ENCODE measurements at places on chromosomes 12 and 14. TPM values are rescaled to one million over a fixed set of nuclear protein-coding genes. Genes with fewer than 3 reads are reported as not detected.
A peak's percentile ranks its signal among the peaks of the same experiment; 100 is the strongest.

The NKX2-8 gene
- polyA plus RNA-seq, result not detected

The CYP27B1 gene
- not detected for polyA plus RNA-seq

The E2F7 gene
- polyA plus RNA-seq, result not detected

The RPAP3 gene
- 36.7 TPM for polyA plus RNA-seq

The OR6C74 gene
- not detected for polyA plus RNA-seq

- no peaks in the 10 kb centered on the region for H3K36me3 ChIP-seq
- H3K4me3 ChIP-seq, result no peak overlapping the region
- no peaks in the 10 kb centered on the region for H3K27me3 ChIP-seq
- no peak for DNase-seq
- no peak overlapping the region for H3K27ac ChIP-seq
Measured at GRCh38 chr12:57000393-57000792, 6.0 kb downstream of the ZBTB39 start.

The OAS1 gene
- 9.2 TPM for polyA plus RNA-seq

The TAPBPL gene
- polyA plus RNA-seq, result 104 TPM

DNA sequence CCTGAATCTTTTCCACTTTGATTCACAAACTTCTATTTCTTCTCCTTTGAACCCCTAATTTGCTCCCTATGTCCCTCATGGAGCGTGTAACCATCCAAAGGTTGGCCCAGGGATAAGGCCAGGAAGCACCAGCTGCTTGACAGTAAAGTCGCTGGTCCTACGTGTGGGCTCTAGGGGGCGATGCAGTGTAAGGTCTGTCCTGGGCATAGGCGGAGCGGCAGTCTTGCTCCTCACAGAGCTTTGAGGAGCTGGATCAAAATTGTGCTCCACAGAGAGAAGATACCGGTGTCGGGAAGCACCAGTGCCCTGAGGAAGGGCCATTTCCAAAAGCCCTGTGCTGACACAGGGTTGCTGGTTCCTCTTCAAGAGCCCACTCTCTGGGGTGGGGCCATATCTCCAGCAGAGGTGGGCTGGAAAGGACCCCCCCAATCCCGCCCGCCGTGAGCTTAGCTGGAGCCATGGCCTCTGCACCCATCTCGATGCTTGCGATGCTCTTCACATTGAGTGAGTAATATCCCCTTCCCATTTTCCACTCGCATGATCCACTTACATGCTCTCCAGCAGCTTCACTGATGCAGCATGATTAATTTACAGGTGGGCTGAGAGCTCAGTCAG, 49.9 kb upstream of the OR4E1 start:
- H3K27ac ChIP-seq, result peak overlapping the region; percentile 33
- no peaks in the 10 kb centered on the region for H3K4me1 ChIP-seq
- no peak for DNase-seq

DNA sequence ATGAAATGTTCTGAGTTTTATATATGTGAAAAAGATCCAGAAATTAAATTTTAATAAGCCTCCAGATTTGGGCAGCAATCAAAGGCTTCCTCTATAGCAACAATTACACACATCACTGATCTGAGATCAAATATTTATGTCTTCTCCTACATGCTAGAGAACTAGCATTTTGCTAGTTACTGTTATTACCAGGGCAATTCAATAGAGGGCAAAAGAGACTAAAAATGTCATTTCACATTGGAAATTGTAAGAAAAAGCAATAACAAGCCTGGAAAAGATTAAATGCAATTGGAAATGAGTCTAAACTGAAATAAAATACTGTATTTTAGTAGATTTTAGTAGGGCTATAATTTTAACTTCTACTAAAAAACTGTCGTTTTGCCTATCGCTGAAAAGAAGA, 32.6 kb upstream of the ANO6 start:
- no peaks in the 10 kb centered on the region for H3K27me3 ChIP-seq
- peaks cover 4% of the 10 kb centered on the region for H3K36me3 ChIP-seq
- no peaks in the 10 kb centered on the region for H3K4me1 ChIP-seq
- H3K4me3 ChIP-seq, result no peak overlapping the region
- H3K27ac ChIP-seq, result no peak overlapping the region

DNA sequence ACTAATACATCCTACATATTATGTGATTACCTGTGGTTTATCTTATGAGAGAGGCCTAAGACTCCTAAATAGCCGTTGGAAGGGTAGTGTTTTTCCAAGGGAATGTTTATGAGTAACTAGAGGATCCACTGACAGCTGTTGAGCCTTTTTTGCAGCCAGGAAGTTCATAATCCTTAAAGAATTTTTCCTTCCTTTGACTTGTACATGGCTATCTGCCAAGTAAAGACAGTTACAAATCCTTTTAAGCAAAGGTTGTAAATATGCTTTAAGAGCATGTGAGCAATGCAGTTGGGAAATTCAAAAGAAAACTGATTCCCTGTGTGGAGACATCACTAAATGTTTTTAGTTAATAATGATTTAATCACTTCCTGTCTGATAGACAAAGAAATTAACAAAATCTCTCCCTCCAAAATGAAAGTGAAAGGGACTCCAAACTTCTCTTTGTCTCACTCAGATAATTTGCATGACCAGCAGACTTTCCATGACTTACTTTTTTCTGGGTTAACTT, 333.8 kb downstream of the PDZRN4 start:
- no peaks in the 10 kb centered on the region for H3K27me3 ChIP-seq
- no peak overlapping the region for H3K27ac ChIP-seq
- no peak overlapping the region for H3K4me3 ChIP-seq
- no peaks in the 10 kb centered on the region for H3K4me1 ChIP-seq
- DNase-seq, result no peak

The AP1G2 gene
- polyA plus RNA-seq, result 66.4 TPM

The FAM181A gene
- polyA plus RNA-seq, result not detected

The SDR9C7 gene
- polyA plus RNA-seq, result not detected

GRCh38 chr14:77099425-77100167, 1.5 kb downstream of the CIPC start:
- no peak overlapping the region for H3K4me3 ChIP-seq
- H3K27ac ChIP-seq, result no peak overlapping the region
- H3K27me3 ChIP-seq, result no peaks in the 10 kb centered on the region
- no peaks in the 10 kb centered on the region for H3K36me3 ChIP-seq

GRCh38 chr14:69672356-69672755, 61.0 kb downstream of the SUSD6 start:
- no peaks in the 10 kb centered on the region for H3K36me3 ChIP-seq
- H3K4me3 ChIP-seq, result no peak overlapping the region
- no peak overlapping the region for H3K27ac ChIP-seq
- no peak for DNase-seq

DNA sequence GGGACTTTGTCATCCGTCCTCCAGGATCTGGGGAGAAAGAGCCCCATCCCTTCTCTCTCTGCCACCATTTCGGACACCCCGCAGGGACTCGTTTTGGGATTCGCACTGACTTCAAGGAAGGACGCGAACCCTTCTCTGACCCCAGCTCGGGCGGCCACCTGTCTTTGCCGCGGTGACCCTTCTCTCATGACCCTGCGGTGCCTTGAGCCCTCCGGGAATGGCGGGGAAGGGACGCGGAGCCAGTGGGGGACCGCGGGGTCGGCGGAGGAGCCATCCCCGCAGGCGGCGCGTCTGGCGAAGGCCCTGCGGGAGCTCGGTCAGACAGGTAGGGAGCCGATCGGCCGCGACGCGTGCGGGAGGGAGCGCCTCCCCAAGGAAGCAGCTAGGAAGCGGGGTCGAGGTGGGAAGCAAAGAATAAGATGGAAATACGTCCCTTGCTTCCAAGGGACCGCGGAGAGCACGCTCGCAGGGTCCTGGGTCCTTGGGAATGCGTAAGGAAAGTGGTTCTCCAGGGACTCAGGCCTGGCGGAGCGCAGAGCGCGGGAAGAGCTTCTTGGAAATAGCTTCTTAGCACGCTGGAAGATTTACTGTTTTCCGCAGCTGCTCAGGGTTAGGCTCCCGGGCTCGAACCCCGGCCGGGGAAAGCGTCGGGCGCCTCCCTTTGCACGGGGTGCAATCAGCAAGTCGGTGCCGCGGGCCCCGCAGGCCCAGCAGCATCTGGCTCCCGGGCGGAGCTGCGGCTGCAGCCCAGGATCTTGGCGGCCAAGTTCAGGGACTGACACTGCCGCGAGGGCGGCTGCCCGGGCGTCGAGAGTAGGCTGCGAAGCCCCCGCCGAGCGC, 457 bp downstream of the SOCS2 start:
- peak overlapping the region; percentile 78 for H3K27ac ChIP-seq
- peak overlapping the region; percentile 65 for H3K4me3 ChIP-seq

The RHOF gene
- 115 TPM for polyA plus RNA-seq

The ITGB7 gene
- 205 TPM for polyA plus RNA-seq

DNA sequence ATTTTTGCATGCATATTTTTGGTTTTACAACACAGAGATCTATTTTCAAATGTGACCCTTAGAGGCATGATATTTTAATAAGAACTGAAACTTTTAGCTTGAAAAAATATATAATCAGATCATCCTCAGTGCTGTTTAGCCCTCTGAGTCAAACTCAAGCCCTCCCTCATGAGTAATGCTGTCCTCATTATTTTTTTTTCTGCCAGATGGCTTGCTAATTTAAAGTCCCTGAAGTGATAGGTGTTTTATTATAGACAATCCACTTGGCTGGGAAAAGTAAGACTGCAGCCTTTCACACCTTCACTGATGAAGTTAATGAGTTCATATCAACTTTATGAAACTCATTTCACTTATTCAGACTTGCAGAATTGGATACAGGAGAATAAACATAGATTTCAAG, 227.7 kb downstream of the SLC16A7 start:
- H3K4me3 ChIP-seq, result no peak overlapping the region
- DNase-seq, result no peak
- no peaks in the 10 kb centered on the region for H3K27me3 ChIP-seq
- H3K36me3 ChIP-seq, result no peaks in the 10 kb centered on the region
- no peak overlapping the region for H3K27ac ChIP-seq
- H3K4me1 ChIP-seq, result no peaks in the 10 kb centered on the region

GRCh38 chr14:78445275-78445674, 275.1 kb downstream of the NRXN3 start:
- H3K4me3 ChIP-seq, result no peak overlapping the region
- no peaks in the 10 kb centered on the region for H3K27me3 ChIP-seq
- H3K36me3 ChIP-seq, result no peaks in the 10 kb centered on the region
- H3K4me1 ChIP-seq, result no peaks in the 10 kb centered on the region
- no peak for DNase-seq

All from naive thymus-derived CD4-positive, alpha-beta T cell (primary cell).